A549 treated with DMSO at 1 μM for 4 hours (cell line): ENCODE measurements at places on chromosomes 2 and 18. TPM values are rescaled to one million over a fixed set of nuclear protein-coding genes. Genes with fewer than 3 reads are reported as not detected.

ANKRD30B gene
- not detected in 5 replicates for total RNA-seq

SFT2D3 gene
- 4.4 to 6.8 TPM (median 5.7 TPM) in 5 replicates for total RNA-seq

SANBR gene
- total RNA-seq: 9.7 to 15.5 TPM (median 13.5 TPM) in 5 replicates

CRACDL gene
- 0.36 to 0.93 TPM (median 0.57 TPM) in 5 replicates for total RNA-seq

SCYGR5 gene
- total RNA-seq: not detected in 5 replicates

RIT2 gene
- not detected in 5 replicates for total RNA-seq

SPP2 gene
- total RNA-seq: not detected in 5 replicates

CRYGD gene
- total RNA-seq: not detected in 5 replicates

ERMN gene
- total RNA-seq: not detected in 5 replicates
